IMR-90 (cell line): ENCODE measurements at places on chromosomes 13 and 19. TPM values are rescaled to one million over a fixed set of nuclear protein-coding genes. Genes with fewer than 3 reads are reported as not detected.

- no peak for DNase-seq
Observed at GRCh38 chr13:106836186-106836802, 268.4 kb upstream of the ARGLU1 start.

GRCh38 chr13:75437582-75438318 is 44.2 kb downstream of the TBC1D4 start:
- DNase-seq = peak; percentile 35

- DNase-seq = peak; percentile 32
Observed at GRCh38 chr13:23323946-23324709, 109.4 kb downstream of the SACS start.

- no peak for DNase-seq
Observed at GRCh38 chr13:25905611-25906010, 146.2 kb downstream of the SHISA2 start.

- peak; percentile 81 for DNase-seq
Observed at GRCh38 chr13:48801255-48801654, 147.5 kb downstream of the CYSLTR2 start.

DNA sequence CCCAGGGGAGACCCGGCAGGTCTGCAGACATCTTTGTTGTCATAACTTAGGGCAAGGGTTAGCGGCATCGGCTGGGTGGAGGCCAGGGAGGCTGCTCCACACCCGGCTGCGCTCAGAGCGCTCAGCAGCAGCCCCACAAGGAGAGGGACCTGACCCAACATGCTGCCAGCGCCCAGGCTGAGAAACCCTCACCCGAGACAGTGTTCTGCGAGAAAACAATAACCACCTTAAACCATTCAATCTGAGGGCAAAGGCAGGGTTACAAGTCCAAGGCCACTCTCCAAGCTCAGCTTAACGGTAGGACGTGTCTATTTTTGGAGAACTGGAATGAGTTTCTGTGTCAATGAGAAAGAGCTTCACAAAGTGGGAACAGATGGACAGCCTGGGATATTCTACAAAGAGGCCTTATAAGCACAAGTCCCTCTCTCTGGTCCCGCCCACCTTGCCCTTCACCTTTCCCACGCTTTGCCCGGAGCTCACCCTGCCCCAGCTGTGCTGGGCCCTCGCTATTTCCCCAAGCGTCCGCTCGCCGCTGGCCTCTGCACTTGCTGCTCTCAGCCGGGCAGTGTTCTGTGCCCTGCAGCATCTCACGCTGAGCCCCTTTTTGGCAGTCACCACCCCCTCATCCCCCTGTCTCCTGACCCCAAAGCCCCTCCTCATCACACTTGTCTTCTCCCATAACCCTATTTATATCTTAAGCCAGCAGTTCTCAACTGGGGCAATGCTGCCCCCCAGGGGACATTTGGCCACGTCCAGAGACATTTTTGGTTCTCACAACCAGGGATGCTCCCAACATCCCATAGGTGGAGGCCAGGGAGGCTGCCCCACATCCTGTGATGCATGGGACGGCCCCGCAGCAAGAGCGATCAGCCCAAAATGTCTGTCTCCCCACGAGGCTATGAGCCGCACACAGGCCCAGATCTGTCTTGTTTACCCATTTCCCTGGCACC is 17.6 kb downstream of the PPP1R12C start:
- DNase-seq = no peak

GRCh38 chr19:5719274-5719960 is 529 bp downstream of the LONP1 start:
- DNase-seq = peak; percentile 13

DNA sequence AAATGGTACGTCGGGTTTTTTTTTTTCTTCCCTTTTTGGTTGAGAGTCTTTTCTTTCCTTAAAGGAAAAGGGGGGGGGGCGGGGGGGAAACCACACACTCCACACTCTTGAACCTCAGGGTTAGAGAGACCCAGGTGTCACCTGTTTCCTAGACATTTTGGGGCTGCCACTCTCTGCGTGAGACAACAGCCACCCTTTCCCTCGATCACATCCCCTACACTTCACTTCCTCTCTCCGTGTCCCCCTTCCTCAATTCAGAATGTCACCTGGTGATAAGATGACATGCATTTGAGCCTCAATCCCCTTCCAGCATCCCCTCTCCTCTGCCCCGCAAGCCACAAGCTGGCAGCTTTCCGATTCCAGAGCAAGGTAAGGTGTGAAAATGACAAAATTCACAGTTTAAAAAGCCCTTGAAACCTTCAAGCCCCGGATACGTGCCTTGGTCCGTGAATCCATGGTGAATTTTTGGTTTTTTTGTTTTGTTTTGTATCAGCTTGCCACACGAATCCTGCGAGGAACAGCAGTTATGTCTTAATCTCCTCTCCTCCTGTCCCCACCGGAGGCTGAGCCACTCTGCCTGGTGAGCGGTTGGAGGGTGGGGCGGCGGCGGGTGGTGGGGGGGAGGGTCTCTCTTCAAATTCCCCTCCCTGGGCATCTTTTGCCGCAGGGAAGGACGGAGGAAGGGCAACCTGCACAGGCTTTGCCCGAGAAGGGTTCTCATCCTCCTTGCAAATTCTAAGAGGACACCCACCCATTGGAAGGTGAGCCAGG is 4.2 kb downstream of the PTPRS start:
- DNase-seq = no peak

ZNF850 gene
- total RNA-seq = 7.2 and 8.3 TPM in 2 replicates

GRCh38 chr19:16095071-16095571 is 16.6 kb upstream of the RAB8A start:
- DNase-seq = no peak

- no peak for DNase-seq
Observed at GRCh38 chr13:26599403-26599802, 41.9 kb downstream of the WASF3 start.

CLEC17A gene
- not detected in 2 replicates for total RNA-seq

DNA sequence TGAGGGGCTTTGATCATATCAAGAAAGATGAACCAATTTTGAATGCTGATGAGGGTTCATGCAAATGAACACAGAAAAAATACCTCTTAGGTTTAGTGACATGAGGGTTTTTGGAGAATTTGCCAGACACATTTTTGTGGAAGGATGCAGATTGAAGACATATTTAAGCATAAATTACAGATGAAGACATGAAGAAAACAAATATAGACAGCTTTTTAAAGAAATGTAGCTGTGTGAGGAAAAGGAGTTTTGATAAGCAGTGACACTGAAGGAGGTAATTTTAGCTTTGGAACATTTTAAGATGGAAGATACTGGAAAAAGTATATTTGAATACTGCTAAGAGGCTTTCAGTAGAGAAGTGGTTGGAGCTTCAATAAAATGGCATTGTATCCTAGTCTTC is 810.8 kb upstream of the GPC6 start:
- DNase-seq = no peak

- DNase-seq = no peak
Observed at GRCh38 chr13:34722922-34723321, 219.1 kb upstream of the NBEA start.

DNA sequence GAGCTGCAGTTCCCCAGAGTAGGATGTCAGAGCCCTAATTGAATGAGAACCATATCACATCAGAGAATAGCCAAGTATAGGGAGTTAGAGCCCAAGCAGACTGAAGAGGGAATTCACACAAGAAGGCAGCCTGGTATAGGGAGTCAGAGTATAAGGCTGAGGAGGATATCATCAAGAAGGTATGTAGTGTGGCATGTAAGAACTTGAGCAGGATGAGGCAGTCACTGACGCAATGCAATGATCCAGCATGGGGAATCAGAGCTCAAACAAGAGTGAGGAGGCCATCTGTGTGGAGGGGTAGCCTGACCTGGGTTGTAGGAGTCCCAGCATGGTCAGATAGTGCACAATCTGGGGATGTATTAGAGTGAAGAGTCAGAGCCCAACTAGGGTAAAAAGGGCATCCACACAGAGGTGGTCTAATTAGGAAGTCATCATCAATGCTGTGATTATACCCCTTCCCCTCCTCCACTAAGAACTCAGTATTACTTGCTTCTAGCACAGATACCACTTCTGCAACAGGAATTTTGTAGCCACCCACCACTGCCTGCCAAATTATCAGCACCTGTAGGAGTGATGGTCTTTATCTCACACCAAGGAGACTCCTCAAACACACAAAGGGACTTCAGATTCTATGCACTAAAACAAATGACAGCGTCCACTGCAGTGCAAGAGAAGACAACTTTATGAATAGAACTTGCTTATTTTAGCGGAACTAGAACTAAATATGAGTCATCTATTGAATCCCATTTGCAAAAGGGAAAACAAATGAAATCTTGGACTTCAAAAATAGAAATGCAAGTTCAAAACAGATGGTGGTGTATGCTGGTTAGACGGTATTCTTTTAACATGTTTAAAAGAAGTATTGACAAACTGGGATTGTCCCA is 107.2 kb downstream of the FNDC3A start:
- DNase-seq = peak; percentile 96

ATP4B gene
- not detected in 2 replicates for total RNA-seq

DNA sequence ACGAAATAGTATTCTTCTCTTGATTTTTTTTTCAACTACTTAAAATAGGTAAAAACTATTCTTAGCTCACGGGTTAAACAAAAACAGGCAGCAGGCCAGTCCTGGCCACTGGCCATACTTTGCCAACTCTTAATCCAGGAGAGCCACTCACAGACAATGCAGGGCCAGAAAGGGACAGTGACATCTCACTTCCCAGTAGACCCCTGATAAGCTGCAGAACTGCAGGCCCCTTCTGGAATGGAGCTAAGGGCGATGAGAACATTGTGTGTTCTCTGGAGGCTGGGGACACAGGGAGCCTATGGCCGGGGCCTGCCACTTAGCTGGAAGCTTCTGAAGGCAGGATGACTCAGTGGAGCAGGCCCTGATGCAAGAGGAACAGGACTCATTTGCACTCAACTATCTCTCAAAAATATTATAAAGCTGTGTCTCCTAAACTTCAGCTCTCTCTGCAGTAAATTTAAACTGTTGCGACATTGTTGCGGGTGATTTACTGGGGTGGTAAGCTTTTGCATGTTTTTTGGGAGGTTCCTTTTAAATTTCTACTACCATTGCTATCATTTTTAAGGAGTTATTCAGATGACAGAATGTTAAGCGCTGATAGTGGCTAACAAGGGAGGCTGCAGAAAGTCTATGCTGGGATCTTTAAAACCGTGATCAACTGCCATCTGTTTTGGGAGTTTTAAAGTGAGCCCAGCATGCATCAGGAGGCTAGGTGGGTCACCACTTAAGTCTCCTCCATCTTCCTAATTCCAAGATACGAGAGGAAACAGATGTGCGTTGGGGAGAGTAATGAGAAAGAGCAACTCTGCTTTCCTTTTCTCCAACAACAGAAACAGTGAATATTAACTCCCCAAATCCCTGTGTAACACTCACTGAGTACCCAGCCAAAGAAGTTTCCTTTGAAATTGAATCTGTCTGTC is 33.2 kb upstream of the KATNAL1 start:
- peak; percentile 89 for DNase-seq

- DNase-seq = peak; percentile 21
Observed at GRCh38 chr13:112893570-112894422, 75.2 kb upstream of the MCF2L start.

DNA sequence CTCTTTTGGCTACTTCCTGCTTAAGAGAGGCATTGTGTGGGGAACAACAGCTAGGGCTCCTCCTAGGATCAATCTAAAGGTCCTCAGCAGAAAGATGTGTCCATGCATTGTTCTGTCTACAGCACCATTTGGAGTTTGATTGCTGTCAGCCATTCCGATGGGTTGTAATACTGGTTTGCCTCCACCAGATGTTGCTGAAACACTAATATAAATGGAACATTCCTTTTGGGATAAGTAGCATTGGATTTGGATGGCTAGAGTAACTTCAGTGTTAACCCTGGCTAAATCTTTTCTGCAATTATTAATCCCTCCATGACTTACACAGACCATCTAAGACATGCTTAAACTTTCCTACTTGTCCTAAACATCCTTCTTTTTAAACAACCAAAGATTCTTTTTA is 104.2 kb downstream of the TDRD3 start:
- no peak for DNase-seq

DNA sequence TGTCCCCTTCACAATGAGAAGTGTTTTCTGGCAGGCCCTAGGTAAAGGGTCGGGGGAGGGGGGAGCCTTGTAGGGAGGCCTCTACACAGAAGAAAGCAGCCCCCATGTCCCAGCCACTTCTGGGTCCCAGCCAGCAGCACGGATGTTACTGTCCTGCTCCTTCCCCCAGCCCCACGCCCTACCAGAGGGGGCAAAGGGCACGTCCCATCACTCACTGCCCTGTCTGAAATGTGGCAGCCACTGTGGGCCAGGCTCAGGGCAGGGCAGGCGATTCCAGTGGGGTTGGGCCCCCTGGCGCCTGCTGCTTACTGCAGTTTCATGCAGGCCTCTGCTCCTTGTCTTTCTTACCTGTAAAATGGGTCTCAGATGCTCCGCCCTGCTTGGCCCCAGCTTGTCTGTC is 6.1 kb upstream of the SLC25A42 start:
- DNase-seq = no peak

DNA sequence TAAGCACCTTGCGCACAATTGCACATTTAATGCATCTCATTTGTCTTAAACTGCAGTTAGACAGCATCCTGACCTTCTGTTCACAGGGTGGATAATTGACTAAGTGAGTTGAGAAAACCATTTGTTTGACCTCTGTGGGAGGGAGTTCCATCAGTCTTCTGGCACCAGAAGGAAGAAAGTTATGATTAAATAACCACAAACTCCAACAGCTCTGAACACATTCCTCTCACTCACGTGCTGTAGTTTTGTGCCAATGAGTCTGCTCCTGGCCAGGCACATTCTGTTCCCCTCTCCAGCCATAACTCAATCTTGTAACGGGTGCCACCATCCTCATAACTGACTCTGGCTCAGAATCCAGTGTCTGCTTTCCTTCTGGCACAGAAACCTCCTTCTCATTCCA is 817.2 kb downstream of the SLITRK1 start:
- DNase-seq = peak; percentile 63

AMH gene
- total RNA-seq = under 0.01 TPM in 1 of 2 replicates, not detected in the other
